ENCODE measurements at places on chromosomes 5 and 9. TPM values are rescaled to one million over a fixed set of nuclear protein-coding genes. Genes with fewer than 3 reads are reported as not detected.

GPX8 gene
- total RNA-seq = 58.5 TPM

NR5A1 gene
- not detected for total RNA-seq

SLC36A2 gene
- total RNA-seq = not detected

HTR1A gene
- total RNA-seq = not detected

FLT4 gene
- total RNA-seq = 0.29 TPM

NMUR2 gene
- not detected for total RNA-seq

FYB1 gene
- not detected for total RNA-seq

SCGB3A2 gene
- total RNA-seq = not detected

PCDHB6 gene
- total RNA-seq = not detected

GABRA1 gene
- total RNA-seq = not detected

C8G gene
- total RNA-seq = not detected

HSPB3 gene
- total RNA-seq = not detected

CDKN2B-AS1 gene
- total RNA-seq = not detected

PCDHGC5 gene
- 0.06 TPM for total RNA-seq

GAPT gene
- not detected for total RNA-seq

TSSK1B gene
- total RNA-seq = not detected

IL4 gene
- not detected for total RNA-seq

CCDC192 gene
- total RNA-seq = not detected

SPATA31C1 gene
- 0.14 TPM for total RNA-seq

ANKRD18B gene
- 3.1 TPM for total RNA-seq

STPG3 gene
- not detected for total RNA-seq

RNF208 gene
- total RNA-seq = 1.5 TPM

NUTM2G gene
- total RNA-seq = not detected

DBH gene
- not detected for total RNA-seq

FBXL17 gene
- total RNA-seq = 4.2 TPM

CSNK1A1 gene
- 187 TPM for total RNA-seq

PIP5K1B gene
- total RNA-seq = not detected

PCDHA6 gene
- not detected for total RNA-seq

GFI1B gene
- not detected for total RNA-seq

RPS23 gene
- total RNA-seq = 4,820 TPM

SLC46A2 gene
- total RNA-seq = not detected

GPR150 gene
- not detected for total RNA-seq

NEUROG1 gene
- not detected for total RNA-seq

F2RL1 gene
- total RNA-seq = 91.6 TPM

MUSK gene
- total RNA-seq = not detected

LCP2 gene
- total RNA-seq = not detected

CCL27 gene
- not detected for total RNA-seq

FRRS1L gene
- total RNA-seq = 0.69 TPM

CCNO gene
- total RNA-seq = 1.8 TPM

CDH10 gene
- total RNA-seq = 0.58 TPM

RAD50 gene
- 12.4 TPM for total RNA-seq

Data from epithelial cell of proximal tubule (primary cell).